ENCODE measurements at places on chromosomes 2 and 18.

GRCh38 chr2:195842932-195843331 is 185.9 kb downstream of the SLC39A10 start:
- no peak for DNase-seq

DNA sequence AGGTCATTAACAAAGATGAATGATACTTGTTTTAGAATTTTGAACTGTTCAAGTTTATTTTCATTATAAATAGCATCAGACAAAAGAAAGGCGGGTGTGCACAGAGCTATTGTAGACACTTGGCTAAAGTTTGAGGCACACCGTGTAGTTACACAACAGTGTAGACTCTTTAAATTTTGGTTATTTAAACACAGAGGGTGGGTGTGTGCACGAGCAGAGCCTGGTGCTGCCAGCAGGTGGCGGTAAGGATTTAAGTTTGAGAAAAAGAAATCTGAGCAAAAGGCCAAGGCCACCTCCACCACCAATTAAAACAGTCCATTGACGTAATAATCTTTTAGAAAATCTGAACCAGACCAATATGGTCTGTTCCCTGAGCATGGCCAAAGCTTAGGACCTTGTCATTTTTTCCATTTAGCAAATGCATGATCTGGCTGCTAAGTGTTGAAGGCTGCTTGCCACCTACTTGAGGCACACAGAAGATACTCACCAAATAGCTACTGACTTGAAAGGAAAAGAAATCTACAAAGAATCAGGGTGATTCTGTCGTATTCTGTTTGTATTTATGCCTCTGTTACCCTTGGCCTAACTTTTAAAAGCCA is 14.3 kb downstream of the COPS7B start:
- DNase-seq = peak; percentile 24

DNA sequence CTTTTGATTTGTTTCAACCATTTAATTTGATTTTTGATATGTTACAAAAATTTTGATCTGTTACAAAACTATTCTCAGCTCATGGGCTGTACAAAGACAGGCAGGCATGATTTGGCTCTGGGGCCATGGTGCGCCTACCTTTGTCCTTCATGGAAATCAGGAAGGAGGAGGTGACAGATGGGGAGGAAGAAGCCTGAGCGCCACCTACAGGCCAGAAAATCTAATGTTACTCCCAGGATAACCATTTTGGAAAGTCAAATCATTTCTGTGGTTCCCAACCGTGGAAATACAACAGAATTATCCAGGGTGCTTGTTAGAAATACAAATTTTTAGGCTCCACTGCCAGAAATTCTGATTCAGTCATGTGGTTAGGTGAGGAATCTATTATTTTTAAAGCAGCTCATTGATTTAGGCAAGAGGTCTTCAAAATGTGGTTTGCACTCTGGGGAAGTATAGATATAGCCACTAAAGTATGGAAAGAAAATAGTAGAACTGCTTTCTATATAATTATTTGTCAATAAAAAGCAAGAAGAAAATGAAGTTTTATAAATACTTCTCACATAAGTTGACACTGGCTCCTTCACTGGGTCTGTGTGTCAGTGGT is 93.9 kb downstream of the EVA1A start:
- DNase-seq = peak; percentile 27

DNA sequence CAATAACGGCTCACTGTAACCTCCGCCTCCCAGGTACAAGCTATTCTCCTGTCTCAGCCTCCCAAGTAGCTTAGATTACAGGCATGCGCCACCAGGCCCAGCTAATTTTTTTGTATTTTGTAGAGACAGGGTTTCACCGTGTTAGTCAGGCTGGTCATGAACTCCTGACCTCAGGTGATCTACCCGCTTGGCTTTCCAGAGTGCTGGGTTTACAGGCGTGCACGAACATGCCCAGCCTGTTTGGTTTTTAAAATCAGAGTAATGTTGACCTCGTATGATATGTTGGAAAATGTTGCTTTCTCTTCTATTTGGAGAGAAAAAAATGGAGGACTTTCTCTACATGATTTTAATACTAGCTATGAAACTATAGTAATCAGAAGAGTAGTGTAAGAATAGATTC is 386.2 kb downstream of the PTH2R start:
- DNase-seq = no peak

GRCh38 chr2:20513946-20514345 is 67.1 kb downstream of the RHOB start:
- no peak for DNase-seq

- no peak for DNase-seq
These were observed 1072.1 kb upstream of the FANCL start for GRCh38 chr2:59312967-59313940.

- no peak for DNase-seq
These were observed 48.2 kb downstream of the LONRF2 start for GRCh38 chr2:100274076-100274475.

- DNase-seq = no peak
These were observed 47.8 kb downstream of the PRELID3A start for GRCh38 chr18:12455496-12455895.

DNA sequence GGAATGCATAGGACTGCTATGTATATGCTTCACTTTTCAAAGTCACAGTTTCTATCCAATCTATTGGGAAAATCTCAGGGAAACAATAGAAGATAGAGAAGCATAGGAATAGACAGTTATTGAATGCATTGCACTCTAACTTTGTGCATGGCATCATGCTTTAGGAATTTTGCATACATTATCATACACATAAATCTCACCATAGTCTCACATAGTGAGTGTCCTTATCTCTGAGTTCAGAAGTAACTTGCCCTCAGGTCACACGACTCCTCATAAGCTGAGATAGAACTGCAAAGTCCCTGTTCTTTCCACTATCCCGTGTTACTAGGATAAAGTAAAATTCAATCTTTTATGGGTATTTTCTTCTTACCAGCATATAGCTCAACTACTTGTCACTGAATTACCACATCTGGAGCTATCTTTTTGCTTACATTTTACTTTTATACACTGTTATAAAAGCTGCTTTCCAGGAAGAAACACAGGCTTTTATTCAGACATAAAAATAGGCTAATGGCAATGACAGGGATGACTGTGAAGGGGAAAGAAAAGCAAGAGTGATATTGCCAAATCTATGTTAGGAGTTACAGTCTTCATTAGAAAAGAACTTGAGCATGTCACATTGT is 666.9 kb downstream of the XIRP2 start:
- DNase-seq = no peak

DNA sequence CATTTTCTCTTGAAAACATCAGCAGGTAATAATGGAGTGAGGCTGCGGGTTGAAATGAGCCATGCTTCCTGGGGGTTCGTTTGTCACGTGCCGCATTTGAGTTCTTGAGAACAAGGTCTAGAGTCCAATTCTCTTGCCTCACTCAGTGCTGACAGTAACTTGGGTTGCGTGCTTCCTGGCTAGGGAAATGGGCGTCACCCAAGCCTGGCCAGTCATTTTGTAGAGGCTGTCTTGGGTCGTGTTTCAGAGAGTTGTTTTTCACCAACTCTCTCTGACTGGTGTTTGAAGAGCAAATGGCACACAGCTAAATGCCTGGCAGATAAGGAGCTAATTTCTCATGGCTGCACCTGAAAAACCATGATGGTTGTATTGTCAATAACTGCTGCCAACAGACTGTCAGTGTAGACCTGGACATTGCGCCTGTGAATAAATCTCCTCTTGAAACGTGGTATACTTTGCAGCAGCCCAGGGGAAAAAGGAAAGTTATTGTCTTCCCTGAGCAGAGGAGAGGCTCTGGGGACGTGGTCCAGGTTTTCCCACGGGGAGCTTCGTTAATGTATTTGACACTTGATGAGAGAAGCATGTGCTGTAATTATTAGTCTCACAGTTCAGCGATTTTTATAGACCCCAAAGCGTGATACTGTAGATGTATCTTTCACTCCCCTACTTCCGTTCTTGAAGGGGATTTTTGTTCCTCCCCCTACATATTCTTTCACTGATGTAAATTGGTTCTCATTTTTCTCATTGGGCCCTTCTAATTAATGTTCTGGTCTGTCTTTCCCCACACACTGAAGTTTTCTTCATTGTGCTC is 196.0 kb downstream of the FHOD3 start:
- DNase-seq = no peak
